ENCODE measurements at places on chromosomes 7 and 10.

GRCh38 chr10:34526758-34527730, 288.1 kb downstream of the PARD3 start:
- DNase-seq = no peak

DNA sequence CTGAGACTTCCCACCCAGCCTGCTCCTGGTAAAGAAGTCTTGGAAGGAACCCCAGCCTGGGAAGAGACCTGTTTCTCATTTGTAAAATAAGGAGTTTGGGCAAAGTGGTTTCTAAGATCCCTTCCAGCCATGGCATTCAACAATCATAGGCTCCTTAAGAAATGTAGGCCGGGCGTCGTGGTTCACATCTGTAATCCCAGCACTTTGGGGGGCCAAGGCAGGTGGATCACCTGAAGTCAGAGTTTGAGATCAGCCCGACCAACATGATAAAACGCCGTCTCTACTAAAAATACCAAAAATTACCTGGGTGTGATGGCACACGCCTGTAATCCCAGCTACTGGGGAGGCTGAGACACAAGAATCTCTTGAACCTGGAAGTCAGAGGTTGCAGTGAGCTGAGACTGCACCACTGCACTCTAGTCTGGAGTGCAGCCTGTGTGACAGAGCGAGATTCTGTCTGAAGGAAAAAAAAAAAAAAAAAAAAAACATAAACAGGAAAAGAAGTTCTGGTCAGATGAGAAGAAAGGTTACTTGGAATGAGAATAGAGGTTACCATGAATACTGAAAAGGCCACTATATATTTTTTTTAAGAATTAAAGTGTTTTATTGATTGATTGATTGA, 15.9 kb downstream of the DLG5 start:
- DNase-seq = no peak

DNA sequence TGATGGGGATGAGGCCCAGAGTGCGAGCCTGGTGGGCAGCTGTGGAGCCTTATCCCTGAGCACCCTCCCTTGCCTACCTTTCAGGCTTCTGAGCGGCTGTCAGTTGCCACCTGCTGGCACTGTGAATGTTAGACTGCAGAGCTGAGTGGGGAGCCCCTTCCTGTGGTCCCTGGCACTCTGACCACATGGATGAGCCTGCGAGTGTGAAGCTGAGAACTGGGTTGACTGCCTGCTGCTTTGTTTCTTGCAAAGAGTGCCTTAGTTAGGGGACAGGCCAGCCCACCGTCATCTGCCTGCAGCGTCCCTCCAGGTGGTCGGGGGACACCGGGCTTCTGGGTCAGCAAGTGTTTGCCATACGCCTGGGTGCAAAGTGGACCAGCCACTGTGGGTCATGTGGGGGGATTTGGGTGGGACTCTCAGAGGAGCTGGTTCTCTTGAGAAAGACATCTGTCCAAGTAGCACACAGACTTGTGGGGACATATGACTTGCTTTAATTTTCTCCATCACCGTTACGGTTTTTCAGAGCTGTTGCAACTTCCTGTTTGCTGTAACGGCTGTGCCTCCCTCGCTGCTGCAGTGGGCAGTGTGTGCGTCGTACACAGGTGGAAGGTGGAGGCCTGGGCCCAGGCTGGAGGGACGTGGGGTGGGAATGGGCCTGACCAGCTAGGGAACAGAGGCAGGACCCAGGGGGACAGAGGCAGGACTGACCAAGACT, 13.7 kb downstream of the INPP5A start:
- DNase-seq = no peak

DNA sequence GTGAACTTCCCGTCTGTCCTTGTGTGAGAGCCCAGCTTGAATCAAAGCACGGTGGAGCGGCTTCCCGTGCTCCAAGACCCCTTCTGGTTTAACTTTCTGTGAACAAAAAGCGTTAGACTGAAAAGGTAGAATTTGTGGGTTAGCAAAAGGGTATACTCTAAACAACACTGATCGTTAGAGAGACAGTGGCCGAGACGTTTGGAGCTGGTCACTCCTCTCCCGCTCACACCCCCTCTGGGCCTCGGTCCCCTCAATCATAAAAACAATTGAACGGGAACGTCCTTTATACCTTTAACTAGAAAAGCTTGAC, 502 bp downstream of the PRKRIP1 start:
- no peak for DNase-seq

DNA sequence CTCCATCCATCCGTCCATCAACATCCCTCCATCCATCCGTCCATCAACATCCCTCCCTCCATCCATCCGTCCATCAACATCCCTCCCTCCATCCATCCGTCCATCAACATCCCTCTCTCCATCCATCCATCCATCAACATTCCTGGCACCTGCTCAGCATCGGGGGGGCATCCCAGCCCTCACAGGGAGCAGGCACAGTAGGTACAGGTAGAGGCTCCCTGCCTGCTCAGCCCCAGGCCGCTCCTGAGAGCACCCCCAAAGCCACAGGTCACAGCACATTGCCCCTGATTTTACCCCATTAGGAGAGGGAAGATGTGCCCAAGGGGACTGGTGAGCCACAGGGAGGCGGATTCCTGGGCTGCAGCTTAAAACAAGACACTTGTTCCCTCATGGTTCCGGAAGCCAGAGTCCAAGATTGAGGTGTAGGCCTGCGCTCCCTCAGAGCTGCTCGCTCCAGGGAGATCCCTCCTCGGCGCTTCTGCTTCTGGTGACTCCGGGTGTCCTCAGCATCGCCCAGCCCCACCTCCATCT, 21.1 kb upstream of the CFAP46 start:
- no peak for DNase-seq

- no peak for DNase-seq
Observed at GRCh38 chr7:3688071-3688470, 387.0 kb downstream of the SDK1 start.

GRCh38 chr7:140646931-140647647, 6.5 kb upstream of the DENND2A start:
- no peak for DNase-seq

DNA sequence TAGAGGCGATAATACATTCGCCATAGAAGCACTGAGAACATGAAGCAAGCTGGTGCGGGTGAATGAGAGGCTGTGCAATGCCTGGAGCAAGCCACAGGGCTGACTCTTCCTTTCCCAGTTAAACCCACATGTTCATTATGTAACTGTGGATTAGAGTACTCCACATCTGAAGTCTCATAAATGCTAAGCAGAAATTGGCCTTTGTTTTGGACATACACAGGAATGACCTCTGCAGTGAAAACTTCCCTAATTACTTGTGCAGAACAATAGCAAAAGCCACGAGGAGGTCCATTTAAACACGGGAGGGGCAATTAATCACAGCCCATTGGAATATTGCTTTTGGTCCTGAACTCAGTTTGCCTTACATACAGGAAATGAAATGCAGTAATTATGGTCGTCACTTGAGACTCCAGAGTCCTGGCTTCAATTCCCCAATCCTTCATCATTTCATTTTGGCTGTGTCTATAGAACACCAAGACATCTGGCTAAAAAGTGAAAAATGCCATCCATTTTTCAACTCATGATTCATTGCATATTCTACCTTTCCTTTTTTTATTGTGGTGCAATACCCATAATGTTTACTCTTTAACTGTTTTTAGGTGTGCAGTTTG, 78.7 kb upstream of the CXCL12 start:
- no peak for DNase-seq

DNA sequence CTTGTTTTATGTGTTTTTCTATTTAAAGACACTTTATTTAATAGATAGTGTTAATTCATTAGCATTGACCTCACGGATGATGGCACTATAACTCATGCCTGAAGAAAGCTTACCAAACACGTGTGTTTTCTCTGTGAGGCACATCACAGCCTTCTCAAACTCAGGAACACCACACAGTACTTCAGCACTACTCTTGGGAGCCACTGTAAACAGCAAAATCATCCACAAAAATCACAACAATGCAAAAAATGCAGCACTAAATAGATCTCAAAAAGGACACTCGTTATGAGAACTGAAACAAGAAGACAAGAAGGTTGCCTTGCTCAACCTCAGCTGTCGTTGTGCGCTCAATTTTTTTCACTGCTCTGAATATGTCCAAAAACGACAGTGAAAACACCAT, 12.0 kb upstream of the PARP12 start:
- DNase-seq = no peak

DNA sequence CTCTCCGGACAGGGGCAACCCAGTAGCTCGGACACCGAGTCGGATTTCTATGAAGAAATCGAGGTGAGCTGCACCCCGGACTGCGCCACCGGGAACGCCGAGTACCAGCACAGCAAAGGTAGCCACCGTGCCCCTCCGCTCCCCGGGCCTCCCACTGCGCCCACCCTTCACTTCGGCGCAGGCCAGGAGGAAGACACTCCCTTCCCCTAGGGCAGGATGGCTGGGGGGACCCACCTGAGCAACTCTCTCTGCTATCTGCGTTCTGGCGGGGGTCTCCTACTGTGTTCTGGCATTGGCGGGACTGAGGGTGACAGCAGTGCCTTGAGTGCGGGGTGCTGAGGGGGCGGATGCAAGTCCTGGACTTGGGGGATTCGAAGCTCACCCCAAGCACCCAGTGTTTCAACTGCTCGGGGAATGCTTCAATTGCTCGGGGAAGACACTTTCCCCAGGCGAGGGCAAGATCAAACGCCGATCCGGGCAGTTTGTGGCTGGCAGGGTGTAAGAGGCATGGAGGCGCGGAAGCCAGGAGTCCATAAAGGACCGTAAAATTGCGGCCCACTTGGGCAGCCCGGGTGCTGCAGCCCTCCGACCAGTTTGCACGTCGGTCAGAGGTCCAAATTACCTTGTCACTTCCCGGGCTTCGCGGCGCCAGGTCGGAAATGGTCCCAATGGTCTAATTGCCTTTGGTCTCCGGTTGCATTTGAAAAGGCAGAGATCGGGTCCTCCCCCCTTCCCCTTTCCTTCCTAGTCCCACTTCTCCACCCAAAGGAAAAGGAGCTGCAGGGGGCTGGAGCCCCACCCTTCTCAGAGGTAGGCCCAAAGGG, 950 bp downstream of the EVX1 start:
- no peak for DNase-seq

DNA sequence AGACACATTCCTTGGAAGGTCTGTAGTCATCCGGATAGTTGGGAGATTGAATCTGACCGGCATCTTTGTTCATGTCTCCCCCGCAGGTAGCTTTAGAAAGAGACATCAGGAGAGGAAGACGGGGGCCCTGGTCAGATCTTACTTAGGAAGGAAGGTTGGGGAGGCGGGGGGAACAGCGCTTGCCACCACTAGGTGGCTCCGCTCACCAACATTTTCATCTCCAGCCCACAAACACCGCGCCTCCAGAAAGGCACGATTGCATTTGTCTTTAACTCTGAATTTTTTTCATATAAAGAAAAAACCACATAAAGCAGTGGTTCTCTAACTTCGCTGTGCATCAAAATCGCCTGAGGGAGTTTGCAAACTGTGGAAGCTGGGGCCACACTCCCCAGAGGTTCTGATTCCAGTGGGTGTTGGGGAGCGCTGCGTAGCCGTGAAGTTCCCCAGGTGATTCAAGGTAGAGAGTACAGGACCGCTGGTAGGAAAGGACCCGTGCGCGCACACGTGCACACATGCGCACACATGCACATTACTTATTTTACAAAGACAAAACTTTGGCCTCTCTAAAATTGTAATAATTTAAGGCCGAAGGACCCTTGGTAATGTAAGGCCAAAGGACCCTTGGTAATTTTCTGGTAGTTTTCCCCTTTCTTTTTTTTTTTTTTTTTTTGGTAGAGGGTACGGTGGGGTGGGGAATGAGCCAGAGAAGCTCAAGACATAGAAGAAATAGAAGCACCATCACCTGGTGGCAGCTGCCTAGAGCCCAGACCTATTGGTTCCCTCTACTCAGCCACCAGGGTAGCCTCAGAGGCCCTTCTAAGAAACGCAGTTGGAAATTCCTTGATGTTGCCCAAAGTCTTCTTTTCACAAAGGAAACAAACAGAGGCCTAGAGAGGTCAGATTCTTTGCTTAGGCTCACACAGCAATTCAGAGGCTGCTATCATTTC, 37.4 kb upstream of the OPALIN start:
- peak; percentile 44 for DNase-seq

GRCh38 chr10:124939290-124939689, 2.6 kb upstream of the ZRANB1 start:
- DNase-seq = no peak

DNA sequence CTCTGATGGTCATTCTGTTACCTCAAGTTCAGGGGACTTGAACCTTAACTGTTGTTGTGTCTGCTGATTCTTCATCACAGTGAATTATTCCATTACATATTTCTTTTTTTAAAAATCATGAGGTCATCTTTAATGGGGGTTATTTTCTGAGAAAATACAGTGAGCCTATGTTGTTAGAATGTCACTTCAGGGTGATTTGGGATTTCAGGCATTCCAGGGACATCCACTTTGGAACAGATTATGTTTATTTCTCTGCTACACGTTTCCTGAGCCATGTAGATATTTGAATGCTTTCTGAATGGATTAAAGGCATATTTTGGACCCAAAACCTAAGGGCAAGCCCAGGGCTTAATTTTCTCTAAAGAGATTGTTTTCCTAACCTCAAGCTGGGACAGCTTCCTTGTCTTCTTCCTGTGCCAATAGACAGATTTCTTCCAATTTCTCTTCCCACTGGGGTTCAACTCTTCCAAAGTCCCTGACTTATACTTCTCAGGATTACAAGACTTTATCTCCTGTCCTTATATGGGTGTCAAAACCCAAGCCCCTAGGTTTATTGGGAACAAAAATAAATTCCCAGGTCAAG, 271.7 kb downstream of the ARHGAP12 start:
- no peak for DNase-seq

DNA sequence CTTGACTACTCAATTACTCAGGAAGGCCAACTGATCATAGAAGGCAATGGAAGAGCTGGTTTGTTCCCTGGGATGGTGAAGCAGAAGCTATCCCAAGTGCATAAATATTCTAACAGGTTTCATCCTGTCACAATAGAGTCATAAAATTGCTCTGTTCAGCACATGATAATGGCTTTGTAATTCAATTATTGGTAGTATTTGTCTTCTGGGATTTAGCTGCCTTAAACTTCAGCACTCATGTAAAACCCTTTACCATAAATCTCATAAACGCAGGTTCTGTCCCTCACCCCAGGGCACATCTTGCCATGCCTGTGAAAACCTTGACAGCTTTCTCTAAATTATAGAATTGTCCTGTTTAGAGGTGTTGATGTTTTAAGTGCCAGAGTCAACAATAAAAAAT, 417.6 kb downstream of the SORCS1 start:
- no peak for DNase-seq

DNA sequence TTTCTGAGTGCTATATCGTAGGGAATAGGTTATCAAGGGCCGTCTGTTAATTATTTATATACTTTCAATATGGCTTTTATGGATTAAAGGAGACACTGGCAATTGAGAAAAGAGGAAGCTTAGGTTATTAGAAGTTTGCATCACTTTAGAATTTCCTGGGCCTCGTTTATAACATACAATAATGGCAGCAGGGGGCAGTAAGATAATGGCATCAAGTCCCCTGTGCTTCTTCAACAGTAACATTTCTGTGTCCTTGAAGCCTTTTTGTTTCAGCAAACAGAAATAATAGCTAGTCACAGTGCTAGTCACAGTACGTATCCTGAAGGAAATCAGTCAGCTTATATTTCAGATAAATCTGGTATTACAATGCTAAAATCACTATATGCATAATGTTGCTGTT, 41.9 kb downstream of the SPAM1 start:
- DNase-seq = no peak

- no peak for DNase-seq
Observed at GRCh38 chr7:135620980-135621850, 41.1 kb upstream of the STMP1 start.

GRCh38 chr10:59880971-59881510, 25.3 kb downstream of the CCDC6 start:
- DNase-seq = peak; percentile 43

- no peak for DNase-seq
Observed at GRCh38 chr7:22445140-22445743, 54.7 kb downstream of the STEAP1B start.

Measured in activated CD4-positive, alpha-beta T cell treated with anti-CD3 and anti-CD28 coated beads, Interleukin-2, amount 50 U/mL, for 4 hours (primary cell).